G401 (cell line): ENCODE measurements at places on chromosomes 12 and 14.

DNA sequence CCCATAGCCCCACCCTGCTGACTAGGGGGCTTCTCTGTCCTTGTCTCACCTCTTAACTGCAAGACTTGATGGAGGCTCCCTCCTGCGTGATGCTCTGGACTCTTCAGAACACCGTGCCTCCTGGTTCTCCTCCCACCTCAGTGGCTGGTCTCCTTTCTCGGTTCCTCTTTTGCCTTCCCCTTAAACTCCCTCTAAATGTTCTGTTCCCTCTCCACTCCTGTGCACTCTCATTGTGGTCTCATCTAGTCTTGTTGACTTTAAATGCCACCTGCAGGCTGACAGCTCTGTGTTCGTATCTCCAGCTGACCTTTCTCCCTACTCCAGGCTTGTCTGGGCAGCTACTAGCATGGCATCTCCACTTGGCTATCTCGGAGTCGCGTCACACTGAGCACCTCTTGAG is 28.3 kb downstream of the DYNC1H1 start:
- no peak for DNase-seq

DNA sequence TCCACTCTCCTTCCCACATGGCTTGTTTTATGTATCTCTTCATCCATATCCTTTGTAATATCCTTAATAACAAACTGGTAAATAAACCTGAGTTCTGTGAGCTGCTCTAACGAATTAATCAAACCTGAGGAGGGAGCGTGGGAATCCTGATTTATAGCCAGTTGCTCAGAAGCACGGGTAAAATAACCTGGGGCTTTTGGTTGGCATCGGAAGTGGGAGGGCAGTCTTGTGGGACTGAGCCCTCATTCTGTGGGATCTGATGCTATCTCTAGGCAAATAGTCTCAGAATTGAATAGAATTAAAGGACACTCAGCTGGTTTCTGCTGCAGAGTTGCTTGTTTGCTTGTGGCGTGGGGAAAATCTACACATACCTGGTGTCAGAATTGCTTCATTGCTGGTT is 17.5 kb upstream of the LDHB start:
- DNase-seq = no peak

GRCh38 chr12:131251336-131252101 is 297.8 kb downstream of the ADGRD1 start:
- DNase-seq = no peak

DNA sequence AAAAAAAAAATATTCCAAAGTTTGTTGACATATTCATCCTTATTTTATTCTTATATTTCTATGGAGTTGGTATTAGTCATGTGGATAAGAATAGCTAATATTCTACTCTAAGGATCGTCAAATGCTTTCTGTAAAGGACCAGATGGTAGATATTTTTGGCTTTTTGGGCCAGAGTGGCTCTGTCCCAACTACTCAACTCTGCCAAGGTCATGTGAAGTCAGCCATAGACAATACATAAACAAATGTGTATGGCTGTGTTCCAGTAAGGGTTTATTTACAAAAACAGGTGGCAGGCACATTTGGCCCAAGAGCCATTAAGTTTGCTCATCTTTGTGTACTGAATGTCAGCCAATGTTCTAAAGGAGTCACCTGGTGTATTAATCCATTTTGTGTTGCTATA is 131.8 kb downstream of the TBX5 start:
- peak; percentile 90 for DNase-seq

- DNase-seq = no peak
Observed at GRCh38 chr12:104604070-104604994, 147.6 kb downstream of the CHST11 start.

- DNase-seq = no peak
Observed at GRCh38 chr12:15701206-15701605, 88.0 kb downstream of the EPS8 start.

DNA sequence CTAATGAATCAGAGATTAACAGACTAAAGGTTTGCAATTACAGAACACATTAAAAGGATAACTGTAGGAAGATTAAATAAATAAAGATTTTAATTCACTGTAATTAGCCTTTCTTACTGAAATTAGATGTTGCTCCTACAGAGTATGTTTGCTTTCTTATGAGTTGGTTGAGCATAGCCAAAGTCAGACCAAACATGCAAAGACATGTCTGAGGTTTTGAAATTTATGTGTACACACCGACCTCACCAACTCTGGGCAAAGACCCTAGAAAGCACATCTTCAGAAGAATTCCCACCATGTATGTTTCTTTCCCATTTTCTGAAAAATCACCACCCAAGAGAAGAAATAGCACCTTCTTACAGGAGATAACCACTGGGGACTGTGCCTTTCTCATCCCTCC is 159.2 kb downstream of the PAX9 start:
- no peak for DNase-seq

- no peak for DNase-seq
Observed at GRCh38 chr14:104864267-104865080, 594 bp upstream of the CEP170B start.

GRCh38 chr12:8037947-8038346 is 5.4 kb downstream of the FOXJ2 start:
- DNase-seq = no peak

- DNase-seq = no peak
Observed at GRCh38 chr12:32161058-32161457, 54.4 kb downstream of the BICD1 start.

- no peak for DNase-seq
Observed at GRCh38 chr14:62081012-62081612, 318.9 kb downstream of the SNAPC1 start.

- DNase-seq = no peak
Observed at GRCh38 chr14:93744176-93744575, 44.1 kb downstream of the PRIMA1 start.

GRCh38 chr12:68007466-68007865 is 18.2 kb downstream of the IFNG-AS1 start:
- DNase-seq = no peak

- DNase-seq = no peak
Observed at GRCh38 chr14:51681411-51681810, 29.7 kb downstream of the FRMD6 start.

GRCh38 chr12:88854260-88854659 is 274.0 kb upstream of the KITLG start:
- DNase-seq = no peak

GRCh38 chr14:104199266-104199895 is 61.0 kb downstream of the KIF26A start:
- DNase-seq = no peak

DNA sequence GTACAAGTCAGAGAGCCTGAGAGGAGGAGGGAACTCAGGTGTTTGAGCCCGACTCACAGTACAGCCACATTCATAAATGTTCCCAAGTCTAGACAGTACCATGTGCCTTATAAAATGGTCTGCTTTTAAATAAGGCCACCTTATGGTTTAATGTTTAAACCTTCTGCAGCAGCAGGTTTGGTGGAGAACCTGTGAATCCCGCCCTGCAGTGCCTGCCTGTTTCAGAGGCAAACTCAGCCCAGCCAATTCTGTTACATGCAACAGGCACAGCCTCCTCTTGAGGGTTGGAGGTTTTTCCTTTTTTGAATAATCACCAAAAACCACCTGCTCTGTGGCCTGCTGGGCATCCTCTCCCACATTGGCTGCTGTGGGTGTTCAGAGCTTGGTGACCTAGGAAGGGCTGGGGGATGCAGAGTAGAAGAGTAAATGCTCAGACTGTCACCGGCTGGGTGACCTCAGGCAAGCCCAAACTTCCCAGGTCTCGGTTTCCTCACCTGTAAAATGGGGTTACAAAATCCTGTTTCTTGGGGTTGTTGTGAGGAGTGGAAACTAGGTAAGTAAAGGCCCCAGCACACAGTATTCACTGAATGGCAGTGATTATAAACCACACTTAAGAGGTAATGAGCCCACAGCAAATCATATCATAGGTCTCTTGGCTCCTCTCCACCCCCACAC is 28.0 kb downstream of the NUAK1 start:
- DNase-seq = no peak

DNA sequence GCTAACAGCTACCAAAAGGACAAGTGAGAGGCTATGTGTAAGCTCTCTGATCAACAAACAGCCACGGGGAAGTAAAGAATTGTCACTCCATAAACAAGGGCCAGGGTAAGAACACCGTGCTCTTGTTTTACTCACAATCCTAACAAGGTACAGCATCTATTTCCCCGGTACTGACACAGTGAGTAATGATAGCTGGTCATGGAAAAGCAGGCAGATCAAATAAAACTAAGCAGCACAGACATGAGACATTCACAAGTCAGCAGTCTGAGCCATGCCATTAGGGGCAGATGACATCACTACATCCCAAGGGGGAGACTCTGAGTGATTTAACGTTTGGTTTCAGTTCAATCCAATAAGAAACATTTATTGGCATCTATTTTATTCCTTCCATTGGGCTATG is 54.4 kb downstream of the ARL6IP4 start:
- no peak for DNase-seq

DNA sequence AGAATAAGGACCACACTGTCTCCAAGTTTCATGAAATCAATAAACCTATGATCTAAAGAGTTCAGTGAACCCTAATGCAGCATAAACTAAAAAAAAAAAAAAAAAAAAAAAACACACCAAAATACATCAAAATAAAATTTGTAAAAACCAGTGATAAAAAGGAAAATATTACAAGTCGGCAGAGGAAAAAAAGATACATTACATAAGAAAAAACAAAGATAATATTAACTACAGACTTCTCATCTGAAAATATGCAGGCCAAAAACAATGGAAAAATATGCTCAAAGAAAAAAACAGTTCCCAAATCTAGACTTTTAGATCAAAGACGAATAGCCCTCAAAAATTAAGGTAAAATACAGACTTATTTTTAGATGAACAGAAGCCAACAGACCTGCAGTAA is 27.6 kb downstream of the MED13L start:
- no peak for DNase-seq

GRCh38 chr14:43988989-43989388 is 518.1 kb downstream of the FSCB start:
- no peak for DNase-seq

- DNase-seq = no peak
Observed at GRCh38 chr12:111773801-111774551, 7.2 kb downstream of the ALDH2 start.

DNA sequence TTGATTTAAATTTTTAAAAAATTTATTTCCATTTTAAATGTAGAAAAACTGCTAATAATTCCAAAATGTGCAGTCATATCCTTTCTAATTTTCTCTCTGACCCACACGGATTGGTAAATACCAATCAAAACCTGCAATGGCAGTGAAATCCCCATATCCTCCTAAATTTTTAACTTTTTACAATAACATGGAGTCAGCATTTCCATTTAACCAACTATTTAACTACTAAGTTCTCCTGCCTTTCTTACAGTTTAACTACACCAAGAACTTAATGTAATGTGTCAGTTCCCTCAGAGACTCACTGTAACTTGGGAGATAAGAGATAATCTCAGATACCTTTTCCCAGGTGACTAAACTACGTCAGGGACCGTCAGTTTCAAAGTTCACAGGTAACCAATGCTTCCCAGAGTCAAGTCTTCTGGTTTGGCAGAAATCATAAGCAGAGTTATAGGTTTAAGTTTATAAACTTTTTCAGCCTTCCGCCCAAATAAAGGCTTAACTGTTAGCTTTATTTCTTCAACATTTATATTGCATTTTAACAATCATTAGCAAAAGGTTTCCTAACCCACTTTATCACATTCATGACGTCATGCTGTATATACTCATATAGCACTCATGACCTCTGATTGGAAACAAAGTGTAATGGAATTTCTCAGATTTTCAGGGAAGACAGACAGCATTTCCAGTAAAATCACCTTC is 7.6 kb downstream of the KRAS start:
- DNase-seq = no peak

GRCh38 chr14:64611358-64612020 is 61.7 kb downstream of the PPP1R36 start:
- peak; percentile 4 for DNase-seq

DNA sequence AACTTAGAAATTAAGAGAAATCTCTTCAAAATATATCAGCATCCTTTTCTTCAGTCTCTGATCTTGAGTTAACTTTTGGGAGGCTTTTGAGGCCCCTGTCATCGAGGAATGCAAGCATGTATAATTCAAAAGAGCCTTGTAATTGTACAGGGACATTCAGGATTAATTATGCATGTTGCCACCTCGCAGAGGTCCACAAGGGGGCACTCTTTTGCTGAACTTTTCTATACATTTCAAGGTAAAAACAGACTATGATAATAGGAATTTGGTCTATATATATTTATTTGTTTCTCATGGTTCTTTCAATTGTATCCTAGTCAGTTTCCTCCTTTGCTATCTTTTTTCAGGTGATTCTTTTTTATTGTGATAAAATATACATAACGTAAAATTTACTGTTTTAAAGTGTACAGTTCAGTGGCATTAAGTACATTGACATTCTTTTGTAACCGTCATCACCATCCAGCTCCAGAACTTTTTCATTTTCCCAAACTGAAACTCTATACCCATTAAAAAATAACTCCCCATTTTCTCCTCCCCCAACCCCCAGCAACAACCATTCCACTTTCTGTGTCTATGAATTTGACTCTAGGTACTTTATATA is 47.0 kb upstream of the SLC2A13 start:
- peak; percentile 50 for DNase-seq

DNA sequence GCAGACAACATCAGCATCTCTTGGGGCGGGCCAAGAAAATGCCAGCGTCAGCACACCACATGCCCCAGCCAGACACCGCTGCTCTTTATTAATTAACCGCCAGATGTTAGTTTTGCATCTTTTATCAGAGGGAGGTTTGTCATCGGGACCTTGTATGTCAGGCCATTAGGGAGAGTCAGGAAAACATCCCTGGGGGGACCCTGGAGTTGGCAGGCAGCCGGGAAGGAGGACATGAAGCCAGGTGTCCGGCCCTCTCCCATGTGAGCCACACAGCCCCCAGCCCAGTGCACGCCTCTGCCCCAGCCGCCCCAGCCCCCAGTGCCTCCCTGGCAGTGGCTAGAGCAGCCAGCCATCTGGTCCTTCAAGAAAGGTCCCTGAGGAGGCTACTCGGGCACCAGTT is 56.9 kb upstream of the FAM222A start:
- DNase-seq = no peak

GRCh38 chr12:112219195-112219594 is 93.8 kb downstream of the TRAFD1 start:
- DNase-seq = peak; percentile 29

DNA sequence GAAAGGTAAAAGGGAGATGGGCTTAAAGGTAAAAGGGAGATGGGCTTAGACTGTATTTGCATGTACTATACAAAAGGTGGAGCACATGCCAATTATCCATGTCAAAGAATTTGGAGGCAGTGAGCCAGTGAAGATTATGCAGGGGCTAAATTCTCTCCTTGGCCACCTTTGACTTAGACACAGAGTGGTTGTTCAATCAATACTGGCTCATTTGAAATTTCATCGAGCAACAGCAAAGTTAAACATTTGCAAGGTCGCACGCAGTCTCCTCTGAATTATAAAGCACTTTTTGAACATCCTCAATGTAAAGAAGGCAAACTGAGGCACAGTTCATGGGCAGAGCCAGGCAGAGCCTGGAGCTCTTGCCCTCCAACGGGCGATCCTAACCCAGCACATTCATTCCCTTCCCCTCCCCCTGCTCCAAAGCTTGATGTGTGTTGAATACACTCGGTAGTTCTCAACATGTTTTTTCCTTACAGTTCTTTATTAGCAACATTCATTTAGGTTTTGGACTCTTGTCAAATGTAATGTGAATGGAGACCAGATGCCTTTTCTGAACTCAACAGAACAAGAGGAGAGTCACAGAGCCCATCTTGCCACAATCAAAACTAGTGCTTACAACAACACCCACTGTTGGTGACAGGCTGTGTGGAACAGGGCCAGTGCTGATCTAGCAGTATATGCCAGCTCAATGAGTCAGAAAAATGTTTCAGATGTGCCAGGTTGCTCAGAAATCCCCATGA is 169.7 kb upstream of the G2E3 start:
- peak; percentile 6 for DNase-seq
